ENCODE measurements at places on chromosomes 11 and 22.

- DNase-seq: no peak
These were observed 266.0 kb upstream of the ANO3 start for GRCh38 chr11:26065944-26066343.

GRCh38 chr11:66904981-66905521 is 48.2 kb downstream of the LRFN4 start:
- DNase-seq: no peak

DNA sequence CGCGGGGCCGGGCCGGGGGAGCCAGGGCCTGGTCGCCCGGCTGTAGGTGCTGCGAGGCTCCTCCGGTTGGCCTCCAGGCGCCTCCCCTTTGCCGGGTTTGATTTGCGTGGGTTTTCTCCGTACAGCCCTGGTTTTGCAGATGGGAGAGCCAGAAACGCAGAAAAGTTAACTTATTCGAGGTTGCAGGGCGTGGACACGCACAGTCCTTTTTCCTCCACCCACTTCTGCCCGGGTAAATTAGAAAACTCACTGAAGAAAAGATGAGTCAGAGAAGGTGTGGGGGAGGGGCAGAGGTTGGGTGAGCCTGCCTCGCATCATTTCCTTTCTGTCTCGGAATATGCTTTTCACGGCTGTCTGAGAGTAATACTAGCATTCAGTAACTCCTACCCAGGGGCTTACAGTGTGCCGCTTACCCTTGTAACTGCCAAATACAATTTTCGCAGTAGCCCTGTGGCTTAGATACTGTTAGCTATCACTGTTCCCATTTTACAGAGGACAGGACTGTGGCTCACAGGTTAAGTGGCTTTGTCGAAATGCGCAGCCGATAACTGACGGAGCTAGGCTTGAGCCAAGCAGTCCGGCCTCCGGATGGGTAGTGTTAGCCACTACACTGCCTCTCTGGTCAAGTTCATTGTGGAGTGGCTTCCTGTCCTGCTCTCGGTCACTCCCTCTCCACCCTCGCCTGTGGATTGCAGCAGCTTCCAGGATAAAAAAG is 812 bp downstream of the FADD start:
- peak; percentile 20 for DNase-seq

DNA sequence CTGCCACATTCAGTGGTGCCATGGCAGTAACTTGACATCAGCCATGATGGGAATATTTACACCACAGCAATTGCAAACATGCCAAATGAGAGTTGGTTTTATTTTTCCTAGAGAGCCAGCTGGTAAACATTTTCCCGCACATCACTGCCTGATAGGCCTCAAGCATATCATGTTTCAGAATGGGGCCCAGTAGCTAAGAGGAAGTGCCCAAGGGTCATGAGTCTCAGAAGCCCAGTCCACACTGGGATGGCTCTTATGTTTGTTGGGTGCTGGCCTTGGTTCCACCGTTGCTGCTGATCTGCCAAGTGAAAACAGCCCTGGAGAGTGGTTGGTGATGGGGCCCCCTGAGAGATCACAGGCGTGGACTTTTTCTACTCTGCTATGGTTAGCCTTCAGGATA is 64.3 kb upstream of the NAV2 start:
- no peak for DNase-seq

- DNase-seq: peak; percentile 61
These were observed 57.8 kb downstream of the PPFIBP2 start for GRCh38 chr11:7571640-7572000.
